Posterior vena cava (tissue), 2 donors: ENCODE measurements at places on chromosomes 2 and 18. TPM values are rescaled to one million over a fixed set of nuclear protein-coding genes. Genes with fewer than 3 reads are reported as not detected.

GRCh38 chr2:152655880-152656279 is 61.4 kb downstream of the PRPF40A start:
- no peak for DNase-seq

- no peak for DNase-seq
These were observed 7.8 kb downstream of the FRZB start for GRCh38 chr2:182858671-182859070.

DNA sequence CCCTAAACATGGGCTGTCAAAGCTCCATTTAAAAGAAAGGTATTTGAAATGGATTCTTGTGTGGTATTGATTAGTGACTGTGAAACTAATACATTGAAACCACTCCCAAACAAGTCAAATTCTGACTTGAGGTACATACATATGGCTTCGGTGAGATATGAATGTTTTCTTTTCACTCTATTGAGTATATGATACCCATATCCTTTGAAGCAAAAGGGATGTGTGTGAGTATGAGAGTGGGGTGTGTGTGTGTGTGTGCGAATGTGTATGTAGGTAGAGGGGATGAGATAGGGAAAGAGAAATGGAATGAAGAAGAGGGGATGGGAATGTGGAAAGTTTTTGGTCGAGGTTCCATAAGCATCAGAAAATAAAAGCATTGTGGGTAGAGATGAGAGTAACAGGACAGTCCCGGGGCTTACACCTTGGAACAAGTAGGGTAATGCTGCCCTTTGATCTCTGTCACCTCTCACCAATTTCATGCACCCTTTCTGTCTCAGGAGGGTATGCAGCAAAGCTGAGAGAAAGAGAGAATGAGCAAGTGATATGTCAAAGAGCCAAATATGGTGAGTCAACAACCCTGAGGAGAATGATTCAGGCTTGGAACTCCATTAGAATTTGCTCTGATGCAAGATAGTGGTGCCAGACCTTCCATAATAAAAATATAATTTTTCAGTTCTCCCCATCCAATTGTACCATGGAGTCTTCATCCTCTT is 64.0 kb upstream of the ZEB2 start:
- no peak for DNase-seq

DNA sequence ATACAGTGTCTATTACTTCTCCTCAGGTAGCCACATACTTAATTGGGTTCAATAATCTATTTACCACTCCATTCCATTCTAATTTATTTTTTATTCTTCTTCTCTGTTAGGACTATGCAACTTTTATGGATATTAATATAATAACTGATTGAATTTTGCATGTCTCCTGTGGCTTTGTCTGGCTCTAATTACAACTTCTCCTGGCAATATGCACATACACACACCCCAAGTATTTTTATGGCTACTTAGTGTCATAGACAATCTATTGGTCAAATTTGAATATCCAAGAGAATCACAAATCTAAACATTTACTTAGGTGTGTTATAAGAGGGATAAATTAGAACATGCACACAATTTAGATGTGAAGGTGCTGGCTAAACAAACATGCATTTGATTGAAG is 73.1 kb downstream of the BOD1L2 start:
- DNase-seq: no peak

- DNase-seq: no peak
These were observed 51.4 kb downstream of the VSNL1 start for GRCh38 chr2:17591846-17592245.

Gene STEAP3
- 9.3 TPM for total RNA-seq

DNA sequence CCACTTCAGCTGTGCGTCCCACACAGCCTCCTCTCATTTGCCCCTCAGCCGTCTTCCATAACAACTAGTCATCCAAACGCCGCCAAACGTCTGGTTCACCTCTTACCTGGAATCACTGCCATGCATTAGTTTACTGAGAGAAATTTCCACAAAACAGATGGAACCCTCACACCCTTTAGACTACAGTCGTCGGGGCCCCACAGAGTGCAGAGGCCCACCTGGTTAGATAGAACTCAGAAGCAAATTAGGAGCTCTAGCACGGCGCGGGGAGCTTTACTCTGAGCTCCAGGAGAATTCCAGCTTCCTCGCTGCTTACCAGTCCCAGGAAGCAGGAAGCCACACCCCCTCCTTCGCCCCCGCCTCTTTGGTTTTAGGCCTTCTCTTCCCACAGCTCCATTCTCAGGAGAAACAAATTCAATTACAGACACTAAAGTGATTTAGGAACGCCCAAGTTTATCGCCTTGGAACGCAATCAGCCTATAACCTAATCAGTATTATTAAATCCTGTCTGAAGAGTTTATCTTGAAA is 9.4 kb downstream of the RNU2-63P start:
- no peak for DNase-seq

DNA sequence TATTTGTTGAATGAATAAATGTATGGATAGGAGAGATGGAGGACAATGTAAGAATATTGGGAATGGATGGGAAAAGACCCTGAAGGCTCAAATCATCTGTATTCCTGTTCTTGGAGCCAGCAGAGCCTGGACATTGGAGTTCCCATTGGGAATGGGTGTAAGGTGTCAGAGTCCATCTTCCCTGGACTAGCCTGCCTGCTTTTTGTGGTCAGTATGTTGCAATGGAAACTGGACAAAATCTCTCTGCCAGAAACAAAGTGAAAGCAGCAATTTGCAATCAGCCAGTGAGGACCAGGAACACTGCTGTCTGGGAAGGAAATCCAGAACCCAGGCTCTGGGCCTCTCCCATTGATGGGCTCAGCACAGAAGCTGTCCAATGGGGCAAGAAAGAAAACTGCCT is 83.5 kb upstream of the SKOR2 start:
- DNase-seq: no peak

Gene SH3BP4
- 19.2 TPM for total RNA-seq

DNA sequence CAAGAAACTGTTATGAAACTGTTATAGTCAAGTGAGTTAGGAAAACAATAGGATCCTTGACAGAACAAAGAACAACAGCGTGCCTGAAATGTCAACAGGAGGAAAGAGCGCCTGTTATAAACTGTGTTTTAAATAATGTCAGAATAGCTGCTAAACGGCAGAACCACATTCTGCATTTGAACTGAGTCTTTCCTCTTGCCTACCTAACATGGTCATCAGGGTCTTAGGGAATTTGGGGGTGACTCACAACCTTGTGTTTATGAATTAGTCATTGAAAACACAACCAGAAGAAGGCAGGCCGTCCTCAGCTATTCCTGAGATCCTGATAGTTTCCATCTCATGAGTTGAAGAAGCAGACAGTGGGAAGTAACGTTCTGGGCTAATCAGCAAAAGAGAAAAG is 222.0 kb upstream of the FN1 start:
- no peak for DNase-seq

DNA sequence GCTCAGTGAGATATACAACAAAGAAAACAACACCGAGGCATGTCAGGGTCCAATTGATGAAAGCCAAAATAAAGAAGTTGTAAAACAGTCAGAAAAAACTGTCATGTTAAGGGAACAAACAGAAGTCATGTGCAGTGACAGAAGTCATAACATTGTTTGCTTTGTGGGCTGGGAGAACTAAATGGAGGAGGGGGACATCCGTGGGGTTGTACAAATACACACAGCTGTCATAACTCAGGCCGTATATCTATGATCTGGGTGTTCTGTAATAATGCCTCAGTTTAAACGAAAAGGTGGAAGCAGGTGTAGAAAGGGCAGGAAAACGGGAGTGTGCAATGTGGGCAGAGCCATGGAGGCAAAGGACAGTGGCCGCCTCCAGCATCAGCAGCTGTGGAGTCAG is 27.3 kb downstream of the TIMM21 start:
- DNase-seq: no peak

- DNase-seq: peak; percentile 72
These were observed 10.9 kb upstream of the GPC1 start for GRCh38 chr2:240424341-240425235.

GRCh38 chr2:23545396-23545795 is 160.4 kb downstream of the KLHL29 start:
- DNase-seq: no peak

DNA sequence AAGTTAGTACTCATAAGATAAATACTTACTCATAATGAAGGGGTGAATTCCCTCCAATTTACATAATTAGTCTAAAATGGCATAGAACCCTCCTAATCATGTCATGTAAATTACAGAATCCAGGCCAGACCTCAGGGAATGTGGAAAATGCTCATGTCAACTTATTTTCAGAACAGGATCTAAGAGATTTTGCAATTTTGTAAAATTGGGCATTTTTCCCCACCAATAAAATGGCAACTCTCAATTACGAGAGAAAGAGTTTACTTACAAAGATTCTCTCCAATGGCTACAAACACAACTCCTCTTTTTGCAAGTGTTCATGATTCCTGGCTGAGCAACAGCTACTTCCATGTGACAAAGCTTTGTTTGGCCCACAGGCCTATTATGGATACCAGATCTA is 33.8 kb upstream of the SP5 start:
- DNase-seq: no peak

Gene C1QL2
- not detected for total RNA-seq

DNA sequence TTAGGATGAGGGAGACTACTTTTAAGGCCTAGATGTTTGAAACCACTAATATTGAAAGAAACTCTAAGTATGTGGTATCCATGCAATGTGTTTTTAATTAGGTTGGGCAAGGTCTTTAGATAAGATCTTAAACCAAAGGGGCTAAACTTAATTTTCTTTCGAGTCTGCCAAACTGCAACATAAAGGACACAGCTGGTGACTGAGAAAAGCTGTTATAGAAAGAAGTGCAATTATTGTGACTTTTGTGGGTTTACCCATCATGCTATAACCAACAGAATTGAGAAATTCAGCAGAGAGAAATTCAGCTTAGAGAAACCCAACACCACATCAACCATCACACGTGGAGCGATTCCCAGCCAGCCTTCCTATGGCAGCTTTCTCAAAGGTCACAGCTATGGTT is 119.5 kb upstream of the LMAN1 start:
- DNase-seq: no peak

Gene AQP12B
- not detected for total RNA-seq

Gene IL36B
- total RNA-seq: not detected

- DNase-seq: no peak
These were observed 55.5 kb downstream of the ARHGAP28 start for GRCh38 chr18:6785001-6785400.

- no peak for DNase-seq
These were observed 141.4 kb downstream of the SPP2 start for GRCh38 chr2:234191819-234192407.

- no peak for DNase-seq
These were observed 662.2 kb downstream of the XIRP2 start for GRCh38 chr2:167550448-167550847.

Gene RIT2
- total RNA-seq: not detected

Gene ANTXR1
- 146 TPM for total RNA-seq

DNA sequence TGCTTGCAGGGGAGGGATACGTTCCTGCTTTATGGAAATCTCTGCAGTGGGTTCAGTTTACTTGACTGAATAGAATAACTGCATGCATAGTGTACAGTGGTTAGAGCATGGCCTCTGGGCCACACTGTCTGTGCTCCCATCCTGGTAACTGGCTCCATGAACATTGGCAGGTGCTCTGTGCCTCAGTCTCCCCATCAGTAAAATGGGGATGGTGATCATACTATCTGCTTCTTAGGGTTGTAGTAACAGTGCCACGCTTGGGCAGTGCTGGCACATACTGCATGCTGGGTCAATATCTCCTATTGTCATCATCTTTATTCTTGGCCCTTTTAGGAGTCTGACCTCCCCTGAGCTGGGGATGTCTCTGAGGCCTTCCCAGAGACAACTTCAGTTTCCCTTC is 117.3 kb downstream of the CTIF start:
- no peak for DNase-seq

DNA sequence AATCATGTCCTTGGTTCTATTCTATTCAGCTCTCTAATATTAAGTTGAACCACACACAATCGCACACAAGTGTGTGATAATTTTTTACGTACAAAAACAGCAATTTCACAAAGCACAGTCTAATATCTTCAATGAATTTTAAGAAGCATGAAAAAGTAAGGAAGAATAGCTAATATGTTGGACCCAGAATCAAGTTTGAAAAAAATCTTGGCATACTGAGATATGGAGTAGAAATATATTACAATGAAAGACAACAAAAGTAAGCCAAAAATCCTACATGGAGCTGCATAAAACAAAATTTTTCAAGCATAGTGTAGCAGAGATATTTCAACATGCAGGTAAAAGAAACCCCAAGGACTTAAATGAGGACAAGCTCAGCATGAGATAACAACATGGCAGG is 219.1 kb upstream of the RND3 start:
- no peak for DNase-seq

GRCh38 chr2:44247924-44248323 is 27.4 kb upstream of the SLC3A1 start:
- no peak for DNase-seq

Gene GALNT14
- total RNA-seq: 1.1 TPM

- no peak for DNase-seq
These were observed 28.0 kb upstream of the SLC35F6 start for GRCh38 chr2:26735883-26736588.

- peak; percentile 75 for DNase-seq
These were observed 312.8 kb upstream of the SALL3 start for GRCh38 chr18:78666666-78667335.

DNA sequence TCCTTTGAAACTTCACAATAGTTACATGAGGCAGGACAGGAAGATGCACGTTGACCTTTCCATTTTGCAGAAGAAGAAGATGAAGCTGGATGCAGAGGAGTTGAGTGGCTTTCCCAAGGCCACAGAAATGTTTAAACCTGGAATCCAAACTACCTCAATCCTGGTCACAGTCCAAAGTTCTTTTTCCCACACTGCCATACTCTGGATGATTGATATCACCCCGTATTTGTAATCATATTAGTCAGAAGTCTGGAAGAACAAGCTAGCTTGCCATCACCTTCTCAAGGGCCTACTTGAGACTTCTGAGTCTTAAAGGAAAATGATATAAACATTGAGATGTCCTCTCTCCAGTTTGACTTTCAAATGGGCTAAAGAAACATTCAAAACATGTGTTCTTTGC is 190.1 kb downstream of the LNPK start:
- DNase-seq: no peak

- no peak for DNase-seq
These were observed 47.8 kb downstream of the INPP4A start for GRCh38 chr2:98492441-98492840.

GRCh38 chr18:58026395-58026794 is 17.6 kb upstream of the NEDD4L start:
- DNase-seq: no peak

DNA sequence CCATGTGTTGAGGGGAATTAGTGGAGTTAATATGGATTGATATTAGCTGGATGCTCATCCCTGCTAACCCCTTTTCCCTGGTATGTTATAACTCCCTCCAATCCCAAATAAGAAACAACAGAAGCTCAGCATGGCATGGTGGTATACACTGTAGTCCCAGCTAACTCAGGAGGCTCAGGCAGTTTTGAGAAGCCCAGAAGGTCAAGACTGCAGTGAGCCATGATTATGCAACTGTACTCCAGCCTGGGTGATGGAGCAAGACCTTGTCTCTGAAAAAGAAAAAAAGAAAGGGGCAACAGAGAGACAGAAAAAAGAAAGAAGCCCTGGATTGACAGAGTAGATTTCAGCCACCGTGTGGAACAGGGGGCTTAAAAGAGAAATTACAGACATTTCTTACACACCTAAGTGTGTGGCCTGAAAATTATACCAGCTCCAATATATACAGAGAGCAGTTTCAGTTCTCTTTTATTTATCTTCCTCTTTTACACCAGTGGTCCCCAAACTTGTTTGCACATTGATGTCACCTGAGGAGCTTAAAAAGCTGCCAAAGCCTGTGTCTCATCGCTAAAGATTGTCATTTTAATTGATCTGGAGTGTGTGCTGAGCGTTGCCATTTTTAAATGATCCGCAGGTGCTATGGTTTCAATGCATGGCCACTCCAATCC is 203.6 kb downstream of the UBE2E3 start:
- no peak for DNase-seq

- DNase-seq: no peak
These were observed 928 bp downstream of the NAGK start for GRCh38 chr2:71069376-71069775.

Gene UGT1A3
- total RNA-seq: not detected
